ENCODE measurements at places on chromosomes 7 and 10.

- no peak for DNase-seq
Measured at GRCh38 chr7:80934321-80934720, 15.5 kb upstream of the SEMA3C start.

GRCh38 chr10:47383261-47384147 lies 589 bp downstream of the ZNF488 start:
- no peak for DNase-seq

DNA sequence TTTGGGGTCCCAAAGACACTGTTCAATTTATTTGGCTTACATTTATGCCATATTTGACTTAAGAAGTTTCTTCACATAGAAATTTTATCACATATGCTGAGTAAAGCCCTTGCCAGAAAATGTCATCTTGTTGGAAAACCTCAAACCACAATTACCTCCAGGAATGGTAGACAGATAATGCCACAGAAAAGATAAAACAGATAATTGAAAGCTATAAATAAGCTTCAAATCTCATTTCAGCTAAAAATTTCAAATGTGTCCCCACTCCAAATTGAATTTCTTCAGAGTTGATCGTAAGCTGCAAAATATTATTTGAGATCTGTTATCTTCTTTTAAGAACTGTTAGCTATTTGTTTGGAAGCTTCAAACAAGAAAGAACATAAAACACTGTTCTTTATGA lies 176.4 kb upstream of the PTN start:
- DNase-seq, result no peak

- DNase-seq, result no peak
Measured at GRCh38 chr7:69864274-69864673, 266.0 kb downstream of the AUTS2 start.

DNA sequence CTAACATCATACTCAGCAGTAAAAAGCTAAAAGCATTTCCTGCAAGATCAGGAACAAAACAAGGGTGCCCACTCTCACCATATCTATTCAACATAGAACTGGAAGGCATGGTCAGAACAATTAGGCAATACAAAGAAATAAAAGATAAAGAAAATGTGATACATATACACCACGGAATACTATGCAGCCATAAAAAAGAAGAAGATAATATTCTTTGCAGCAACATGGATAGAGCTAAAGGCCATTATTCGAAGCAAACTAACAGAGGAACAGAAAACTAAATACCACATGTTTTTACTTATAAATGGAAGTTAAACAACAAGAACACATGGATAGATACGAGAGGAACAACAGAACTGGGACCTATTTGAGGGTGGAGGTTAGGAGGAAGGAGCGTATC lies 652.7 kb downstream of the GRID1 start:
- DNase-seq, result no peak

DNA sequence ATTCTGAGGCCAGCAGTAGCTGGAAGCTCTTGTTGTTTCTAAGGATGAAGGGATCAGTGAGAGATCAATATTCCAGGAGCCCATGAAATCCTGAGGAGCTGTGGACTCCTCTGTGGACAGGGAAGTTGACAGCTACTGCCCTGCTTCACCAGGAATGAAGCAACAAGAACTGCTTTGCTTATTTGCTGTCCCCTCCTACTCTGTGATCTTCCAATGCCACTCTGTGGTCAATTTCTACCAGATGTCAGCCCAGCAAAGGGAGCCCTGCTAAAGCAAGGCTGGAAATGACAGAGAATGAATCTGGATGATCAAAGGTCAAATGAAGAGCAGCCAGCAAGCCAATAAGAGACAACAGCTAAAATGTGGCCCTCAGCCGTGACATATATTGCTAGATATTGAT lies 227.5 kb upstream of the CHRM2 start:
- DNase-seq, result no peak

DNA sequence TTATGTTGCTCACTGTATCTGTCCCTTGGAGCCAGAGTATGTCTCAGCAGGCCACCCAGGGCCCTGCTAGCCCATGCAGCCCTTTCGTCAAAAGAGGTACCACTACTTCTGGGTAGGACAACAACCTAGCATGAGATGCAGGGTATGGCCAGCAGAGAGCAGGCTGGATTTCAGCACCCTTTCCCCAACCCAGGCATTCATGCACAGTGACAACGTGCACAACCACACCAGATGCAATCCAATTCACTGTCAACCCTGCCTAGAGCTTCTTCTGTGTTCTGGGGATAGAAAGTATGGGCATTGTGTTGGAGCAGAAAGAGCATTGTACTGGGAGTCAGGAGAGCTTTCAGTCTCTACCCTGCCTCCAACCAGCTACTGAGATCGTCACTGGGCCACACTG lies 37.9 kb downstream of the JAZF1 start:
- DNase-seq, result no peak
